ENCODE measurements at places on chromosomes 5 and 9. TPM values are rescaled to one million over a fixed set of nuclear protein-coding genes. Genes with fewer than 3 reads are reported as not detected.

GRCh38 chr5:178538741-178539229 lies 51.4 kb downstream of the COL23A1 start:
- no peak overlapping the region for H3K4me3 ChIP-seq
- no peaks in the 10 kb centered on the region for H3K27me3 ChIP-seq
- no peak overlapping the region for H3K27ac ChIP-seq
- no peak for DNase-seq
- H3K4me1 ChIP-seq, result no peaks in the 10 kb centered on the region

DNA sequence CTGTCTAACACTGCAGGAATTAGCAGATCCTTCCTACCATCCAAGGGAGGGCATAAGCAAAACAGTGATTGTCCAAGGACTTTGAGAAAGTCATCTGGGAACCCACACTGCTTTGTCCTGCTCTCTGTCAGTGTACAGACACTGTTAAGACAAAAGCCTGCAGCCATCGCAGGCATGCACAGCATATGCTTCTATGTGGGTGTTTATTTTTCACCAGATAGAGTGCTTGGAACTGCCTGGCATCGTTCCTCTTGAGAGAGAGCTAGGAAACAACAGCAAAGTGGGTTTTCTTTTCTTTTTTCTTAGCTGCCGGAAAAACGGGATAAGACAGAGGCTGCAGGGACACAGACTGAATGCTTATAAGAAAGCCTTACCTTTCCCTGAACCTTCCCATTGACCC lies 212.3 kb downstream of the ICE1 start:
- peaks cover 2% of the 10 kb centered on the region for H3K27me3 ChIP-seq
- H3K4me3 ChIP-seq, result no peak overlapping the region
- H3K36me3 ChIP-seq, result no peaks in the 10 kb centered on the region
- H3K27ac ChIP-seq, result no peak overlapping the region
- no peak for DNase-seq

CCDC192 gene
- total RNA-seq, result not detected

DNA sequence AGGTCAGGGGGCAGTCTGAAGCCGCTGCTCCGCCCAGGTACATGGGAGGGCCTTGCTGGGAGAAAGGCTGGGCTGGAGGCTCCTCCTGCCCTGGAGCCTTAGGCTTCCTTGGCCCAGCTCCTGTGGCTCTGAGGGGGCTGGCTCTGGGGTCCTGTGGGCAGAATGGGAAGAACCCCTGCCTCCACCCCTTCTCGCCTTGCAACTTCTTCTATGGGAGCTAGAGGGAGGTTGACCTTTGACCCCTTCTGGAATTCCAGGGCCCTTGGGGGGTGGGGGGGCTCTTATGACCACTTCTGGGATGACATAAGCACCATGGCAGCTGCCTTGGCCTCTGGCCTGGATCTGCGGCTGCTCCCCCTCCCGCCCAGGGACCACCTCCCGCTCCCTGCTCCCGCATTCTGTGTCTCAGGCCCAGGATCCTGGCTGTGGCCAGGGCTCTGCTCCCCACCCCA lies 32.2 kb downstream of the IER5L start:
- no peak overlapping the region for H3K4me3 ChIP-seq
- no peaks in the 10 kb centered on the region for H3K27me3 ChIP-seq
- H3K27ac ChIP-seq, result no peak overlapping the region

DNA sequence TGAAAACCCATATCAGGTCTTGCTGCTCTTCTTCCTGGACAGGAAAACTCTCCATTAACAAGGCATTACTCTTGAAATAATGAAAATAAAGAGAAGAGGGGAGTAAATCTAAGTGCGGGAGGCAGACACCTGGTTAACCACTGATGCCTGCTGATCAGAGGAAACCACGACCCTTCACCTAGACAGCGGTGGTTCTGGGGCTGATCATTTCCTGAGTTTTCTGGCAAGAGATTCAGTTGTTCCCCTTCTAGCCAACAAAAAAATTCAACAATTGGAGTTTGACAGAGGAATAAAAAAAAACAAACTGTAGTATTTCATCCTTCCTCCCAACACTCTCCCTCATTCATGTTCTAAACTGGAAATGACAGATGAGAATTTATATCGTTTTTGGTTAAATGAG lies 3.0 kb downstream of the RLN2 start:
- H3K27ac ChIP-seq, result no peak overlapping the region
- H3K4me3 ChIP-seq, result no peak overlapping the region
- no peak for DNase-seq
- no peaks in the 10 kb centered on the region for H3K36me3 ChIP-seq
- peaks cover 8% of the 10 kb centered on the region for H3K4me1 ChIP-seq

DNA sequence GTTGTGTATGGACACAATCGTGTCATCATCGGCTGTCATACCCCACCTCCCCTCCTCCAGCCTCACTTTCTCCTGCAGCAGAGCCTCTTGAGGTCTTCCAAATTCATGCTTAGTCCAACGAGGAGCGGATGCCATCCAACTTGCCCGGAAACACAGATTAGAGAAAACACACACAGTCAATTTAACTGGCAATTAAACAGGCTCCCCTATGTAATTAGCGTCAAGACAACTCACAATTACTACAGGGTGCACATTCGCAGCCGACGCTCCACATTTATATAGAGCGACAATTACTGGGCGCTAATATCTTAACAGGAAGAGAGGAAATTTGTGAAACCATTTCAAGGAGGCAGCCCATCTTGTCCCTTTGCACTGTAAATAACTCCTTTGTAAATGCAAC lies 86.0 kb upstream of the ZNF618 start:
- no peaks in the 10 kb centered on the region for H3K4me1 ChIP-seq
- peaks cover 2% of the 10 kb centered on the region for H3K27me3 ChIP-seq
- no peak overlapping the region for H3K4me3 ChIP-seq
- H3K27ac ChIP-seq, result no peak overlapping the region
- H3K36me3 ChIP-seq, result no peaks in the 10 kb centered on the region

DNA sequence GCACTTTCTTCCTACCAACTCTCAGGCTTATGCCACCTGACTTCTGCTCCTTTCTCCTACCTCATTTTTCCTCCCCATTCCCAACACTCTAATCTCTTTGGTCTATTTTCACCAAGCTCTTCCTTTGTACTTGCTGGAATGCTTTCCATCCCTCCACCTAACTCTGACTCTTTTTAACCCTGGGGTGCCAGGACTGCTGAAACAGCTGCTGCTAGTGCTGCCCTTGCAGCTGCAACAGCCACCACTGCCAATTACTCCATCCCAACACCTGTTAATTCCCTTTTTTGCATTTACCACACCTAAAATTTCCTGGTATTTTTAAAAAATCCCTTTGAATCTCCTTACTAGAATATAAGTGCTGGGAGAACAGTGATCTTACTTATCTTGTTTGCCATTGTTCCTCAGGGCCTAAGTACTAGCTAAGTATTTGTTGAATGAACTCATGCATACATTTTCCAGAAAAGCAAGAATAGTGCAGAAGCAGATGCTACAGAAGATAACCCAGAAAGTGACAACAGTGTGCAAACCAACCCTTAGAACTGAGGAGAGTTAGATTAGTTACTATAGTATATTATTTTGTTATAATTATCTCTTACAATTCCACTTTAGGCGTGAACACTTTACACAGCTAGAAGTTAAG lies 11.5 kb downstream of the NADK2 start:
- H3K36me3 ChIP-seq, result peaks cover 4% of the 10 kb centered on the region
- no peak overlapping the region for H3K27ac ChIP-seq
- no peaks in the 10 kb centered on the region for H3K4me1 ChIP-seq
- DNase-seq, result no peak

FUT7 gene
- total RNA-seq, result 15.2 TPM

- H3K4me1 ChIP-seq, result no peaks in the 10 kb centered on the region
- DNase-seq, result no peak
- H3K27ac ChIP-seq, result no peak overlapping the region
- H3K27me3 ChIP-seq, result no peaks in the 10 kb centered on the region
- no peaks in the 10 kb centered on the region for H3K36me3 ChIP-seq
- H3K4me3 ChIP-seq, result no peak overlapping the region
Observed at GRCh38 chr9:70600506-70600905, 186.0 kb upstream of the KLF9 start.

DNA sequence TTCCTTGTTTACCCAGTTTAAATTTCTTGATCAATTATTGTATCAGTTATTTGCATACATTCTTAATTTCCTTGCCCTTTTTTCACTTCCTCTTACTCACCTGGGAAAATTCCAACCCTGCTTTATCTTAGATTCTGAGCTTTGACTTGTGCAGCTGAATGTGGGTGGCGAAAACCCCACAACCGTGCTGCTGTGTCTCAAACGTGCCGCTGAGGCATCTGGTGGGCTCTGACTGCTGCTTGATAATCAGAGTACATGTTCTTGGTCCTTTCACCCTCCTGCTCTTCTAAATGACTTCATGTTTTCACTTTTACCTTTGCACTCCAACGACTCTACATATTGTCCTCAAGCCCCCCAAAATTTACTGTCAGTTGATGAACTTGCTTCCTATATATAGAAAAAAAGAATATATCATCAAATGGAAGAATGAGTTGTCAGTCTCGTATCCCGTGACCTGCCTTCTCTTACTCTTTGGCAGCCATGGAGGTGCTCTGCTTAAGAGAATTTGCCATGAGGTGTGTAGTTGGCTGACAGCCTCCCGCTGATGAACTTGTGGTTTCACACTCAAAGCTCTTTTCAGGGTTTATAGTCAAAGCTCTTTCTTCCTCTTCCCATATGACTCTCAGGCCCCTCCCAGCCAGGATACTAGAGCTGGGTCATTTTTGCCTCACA lies 14.0 kb upstream of the JAK2 start:
- H3K27me3 ChIP-seq, result no peaks in the 10 kb centered on the region
- H3K4me3 ChIP-seq, result peak overlapping the region; percentile 63
- no peaks in the 10 kb centered on the region for H3K36me3 ChIP-seq
- H3K27ac ChIP-seq, result peak overlapping the region; percentile 18
- peaks cover 8% of the 10 kb centered on the region for H3K4me1 ChIP-seq

DNA sequence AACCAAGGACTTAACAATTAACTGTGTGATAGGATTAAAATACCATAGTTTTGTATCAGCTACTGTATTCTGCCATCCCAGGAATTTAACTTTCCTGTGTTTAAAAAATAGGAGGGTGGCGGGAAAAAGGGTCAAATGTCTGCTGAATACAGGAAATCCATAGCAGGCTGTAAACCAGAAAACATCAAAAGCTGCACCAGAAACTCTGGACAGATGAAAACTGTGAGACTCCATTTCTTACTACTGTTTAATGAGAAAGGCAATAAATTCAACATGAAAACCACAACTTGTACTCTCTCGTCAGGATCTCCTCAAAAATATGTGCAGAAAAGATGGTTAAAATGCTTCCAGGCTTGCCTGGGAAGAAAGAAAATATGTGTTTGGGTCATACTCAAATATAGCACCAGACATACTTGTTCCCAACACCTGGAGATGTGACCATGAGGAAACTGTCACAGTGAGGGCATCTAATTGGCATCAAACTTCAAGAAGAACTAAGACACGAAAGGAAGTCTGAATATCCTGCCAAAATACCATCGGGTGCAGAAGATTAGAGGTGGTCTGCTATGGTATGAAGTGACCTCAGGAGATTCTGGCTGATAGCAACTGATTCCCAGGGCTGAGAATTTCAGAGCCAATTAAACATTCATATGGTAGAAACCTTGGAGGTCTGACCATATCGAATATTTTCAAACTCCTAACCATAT lies 164.7 kb upstream of the TARS1 start:
- H3K27me3 ChIP-seq, result no peaks in the 10 kb centered on the region
- H3K27ac ChIP-seq, result no peak overlapping the region
- no peaks in the 10 kb centered on the region for H3K4me1 ChIP-seq

GRCh38 chr9:107863396-107863795 lies 373.8 kb upstream of the KLF4 start:
- no peaks in the 10 kb centered on the region for H3K4me1 ChIP-seq
- no peak for DNase-seq
- no peaks in the 10 kb centered on the region for H3K27me3 ChIP-seq
- H3K36me3 ChIP-seq, result no peaks in the 10 kb centered on the region
- H3K4me3 ChIP-seq, result no peak overlapping the region

GRCh38 chr5:107058803-107059202 lies 611.9 kb downstream of the EFNA5 start:
- no peaks in the 10 kb centered on the region for H3K4me1 ChIP-seq
- H3K36me3 ChIP-seq, result no peaks in the 10 kb centered on the region
- H3K4me3 ChIP-seq, result no peak overlapping the region
- H3K27ac ChIP-seq, result no peak overlapping the region

DNA sequence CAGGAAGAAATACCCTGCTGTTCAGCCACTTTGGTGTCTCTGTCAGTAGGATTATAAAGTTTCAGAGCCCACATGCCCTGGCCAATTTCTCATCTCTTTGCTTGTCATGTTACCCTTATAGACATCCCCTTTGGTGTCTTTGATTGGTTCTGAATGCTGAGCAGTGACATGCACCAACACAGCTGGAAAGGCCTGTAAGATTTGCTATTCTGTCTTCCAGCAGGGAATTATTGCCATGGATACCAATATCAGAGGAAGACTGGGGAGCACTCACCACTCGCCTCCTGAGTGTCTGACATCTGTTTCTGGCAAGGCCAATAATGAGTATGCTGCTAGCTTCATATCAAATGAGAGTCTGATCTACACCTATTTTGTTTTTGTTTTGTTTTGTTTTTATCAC lies 34.4 kb downstream of the RAB3C start:
- no peak overlapping the region for H3K27ac ChIP-seq
- no peaks in the 10 kb centered on the region for H3K27me3 ChIP-seq
- H3K4me1 ChIP-seq, result no peaks in the 10 kb centered on the region
- H3K4me3 ChIP-seq, result no peak overlapping the region
- no peaks in the 10 kb centered on the region for H3K36me3 ChIP-seq

DNA sequence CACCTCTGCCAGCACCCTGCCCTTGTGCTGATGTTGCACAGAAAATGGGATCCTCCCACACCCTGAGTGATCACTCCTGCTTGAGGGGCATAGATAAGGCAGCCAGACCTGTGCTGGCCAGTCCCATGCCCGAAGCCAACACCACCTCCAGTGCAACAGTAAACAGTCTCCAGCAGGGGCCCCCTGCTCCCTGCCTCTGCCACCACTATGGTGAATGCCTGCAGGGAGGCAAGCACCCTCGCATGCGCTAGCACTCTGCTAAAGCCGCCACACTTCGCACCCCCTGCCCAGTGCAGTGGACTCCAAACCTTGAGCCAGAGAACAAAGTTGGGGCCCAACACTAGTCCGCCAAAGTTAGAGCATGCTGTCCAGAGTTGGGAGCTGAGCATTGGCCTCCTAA lies 118.7 kb downstream of the PJA2 start:
- no peaks in the 10 kb centered on the region for H3K4me1 ChIP-seq
- no peaks in the 10 kb centered on the region for H3K27me3 ChIP-seq
- no peaks in the 10 kb centered on the region for H3K36me3 ChIP-seq
- DNase-seq, result no peak

DNA sequence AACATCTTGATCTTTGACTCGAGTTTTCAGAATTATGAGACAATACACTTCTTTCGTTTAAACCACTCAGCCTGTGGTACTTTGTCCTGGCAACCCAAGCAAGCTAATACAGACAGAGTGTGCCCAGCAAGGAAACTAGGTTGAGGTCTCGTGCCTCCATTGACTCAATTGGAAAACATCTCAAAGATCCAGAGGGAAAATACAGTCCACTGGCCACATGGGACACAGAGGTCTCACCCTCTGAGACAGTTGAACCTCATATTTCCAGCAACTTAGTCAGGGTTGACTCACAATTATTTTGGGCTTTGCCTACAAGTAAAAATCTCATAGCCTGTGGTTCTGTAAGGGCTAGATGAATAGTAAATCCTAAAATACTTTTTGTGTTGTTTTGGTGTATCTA lies 631.5 kb downstream of the MTRR start:
- no peak overlapping the region for H3K27ac ChIP-seq
- no peaks in the 10 kb centered on the region for H3K27me3 ChIP-seq
- DNase-seq, result no peak
- no peak overlapping the region for H3K4me3 ChIP-seq
- no peaks in the 10 kb centered on the region for H3K4me1 ChIP-seq
- no peaks in the 10 kb centered on the region for H3K36me3 ChIP-seq
